ENCODE measurements at places on chromosomes 2 and 18.

- no peak overlapping the region for H3K4me3 ChIP-seq
- no peak overlapping the region for H3K27ac ChIP-seq
- no peaks in the 10 kb centered on the region for H3K27me3 ChIP-seq
- H3K4me1 ChIP-seq = no peaks in the 10 kb centered on the region
These were observed 258.3 kb upstream of the SOX11 start for GRCh38 chr2:5433855-5434254.

DNA sequence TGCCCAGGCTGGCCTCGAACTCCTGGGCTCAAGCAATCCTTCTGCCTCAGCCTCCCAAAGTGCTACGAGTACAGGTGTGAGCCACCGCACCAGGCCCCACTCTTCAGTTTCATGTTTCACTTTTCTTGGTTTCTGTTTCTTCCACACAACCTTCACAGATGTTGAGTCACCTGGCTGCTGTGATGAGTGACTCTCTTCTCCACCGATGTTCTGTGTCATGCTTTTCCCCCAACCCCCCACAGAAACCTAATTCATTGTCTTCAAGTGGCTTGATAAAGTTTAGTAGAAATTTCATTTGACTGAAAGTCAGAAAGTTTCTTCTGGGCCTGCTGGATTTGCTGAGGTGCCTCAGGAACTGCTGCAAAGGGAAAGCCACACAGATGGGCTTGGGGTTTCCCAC is 78.5 kb downstream of the SPHKAP start:
- H3K4me1 ChIP-seq = no peaks in the 10 kb centered on the region
- H3K4me3 ChIP-seq = no peak overlapping the region
- no peak overlapping the region for H3K27ac ChIP-seq
- no peak for DNase-seq

DNA sequence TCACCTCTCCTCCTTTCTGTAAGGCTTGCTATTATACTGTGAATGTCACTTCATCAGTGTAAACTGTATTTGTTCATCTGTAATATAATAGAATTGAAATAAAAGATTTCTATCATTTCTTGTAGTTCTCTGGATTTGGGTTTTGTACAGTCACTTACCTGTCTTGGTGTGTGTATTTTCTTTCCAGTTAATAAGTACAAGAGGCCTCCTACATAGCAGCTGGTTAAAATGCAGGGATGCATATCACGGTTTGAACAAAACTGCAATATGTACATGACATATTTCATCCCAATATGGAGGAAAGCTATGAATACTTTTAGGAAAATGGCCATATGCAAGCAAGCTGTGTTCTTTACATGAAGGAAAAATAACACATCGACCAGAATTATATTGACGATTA is 5.4 kb upstream of the STAT1 start:
- no peak overlapping the region for H3K27ac ChIP-seq
- H3K4me1 ChIP-seq = peaks cover 10% of the 10 kb centered on the region
- no peak for DNase-seq
- no peaks in the 10 kb centered on the region for H3K36me3 ChIP-seq

- no peak overlapping the region for H3K4me3 ChIP-seq
- no peaks in the 10 kb centered on the region for H3K36me3 ChIP-seq
- DNase-seq = no peak
- H3K4me1 ChIP-seq = no peaks in the 10 kb centered on the region
These were observed 21.1 kb upstream of the RALBP1 start for GRCh38 chr18:9454061-9454703.

- no peak overlapping the region for H3K27ac ChIP-seq
- H3K4me1 ChIP-seq = no peaks in the 10 kb centered on the region
- H3K4me3 ChIP-seq = no peak overlapping the region
These were observed 217.0 kb downstream of the C1D start for GRCh38 chr2:67845621-67846369.

DNA sequence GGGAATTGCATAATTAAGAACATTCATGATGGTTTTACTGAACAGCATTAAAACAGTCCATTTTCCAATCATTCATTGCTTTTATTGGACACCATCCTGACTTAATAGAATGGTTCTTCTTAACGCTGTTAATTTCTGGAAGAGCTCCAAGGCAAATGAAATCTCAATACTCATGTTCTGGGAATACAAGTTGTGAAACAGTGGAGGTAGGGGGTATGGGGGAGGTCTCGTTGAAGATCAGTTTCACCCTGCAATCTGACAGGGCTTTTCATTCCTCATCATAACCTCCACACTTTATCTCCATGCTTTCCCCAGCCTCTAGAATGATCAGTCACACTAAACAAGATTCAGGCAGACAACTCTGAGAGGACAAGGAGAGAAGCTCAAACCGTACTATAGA is 113.6 kb downstream of the ETAA1 start:
- H3K27ac ChIP-seq = no peak overlapping the region
- no peaks in the 10 kb centered on the region for H3K27me3 ChIP-seq
- no peaks in the 10 kb centered on the region for H3K36me3 ChIP-seq
- H3K4me3 ChIP-seq = no peak overlapping the region
- no peak for DNase-seq

GRCh38 chr18:40926679-40927078 is 1028.4 kb upstream of the PIK3C3 start:
- no peak overlapping the region for H3K27ac ChIP-seq
- H3K4me1 ChIP-seq = no peaks in the 10 kb centered on the region
- H3K4me3 ChIP-seq = no peak overlapping the region
- H3K27me3 ChIP-seq = no peaks in the 10 kb centered on the region

GRCh38 chr2:58428096-58429013 is 187.2 kb upstream of the FANCL start:
- peaks cover 36% of the 10 kb centered on the region for H3K27me3 ChIP-seq
- H3K4me3 ChIP-seq = peak overlapping the region; percentile 70
- peaks cover 14% of the 10 kb centered on the region for H3K4me1 ChIP-seq
- H3K27ac ChIP-seq = no peak overlapping the region

- DNase-seq = no peak
- no peak overlapping the region for H3K4me3 ChIP-seq
- no peaks in the 10 kb centered on the region for H3K27me3 ChIP-seq
- no peaks in the 10 kb centered on the region for H3K36me3 ChIP-seq
- H3K27ac ChIP-seq = no peak overlapping the region
These were observed 25.8 kb downstream of the PARD3B start for GRCh38 chr2:204571041-204571440.

DNA sequence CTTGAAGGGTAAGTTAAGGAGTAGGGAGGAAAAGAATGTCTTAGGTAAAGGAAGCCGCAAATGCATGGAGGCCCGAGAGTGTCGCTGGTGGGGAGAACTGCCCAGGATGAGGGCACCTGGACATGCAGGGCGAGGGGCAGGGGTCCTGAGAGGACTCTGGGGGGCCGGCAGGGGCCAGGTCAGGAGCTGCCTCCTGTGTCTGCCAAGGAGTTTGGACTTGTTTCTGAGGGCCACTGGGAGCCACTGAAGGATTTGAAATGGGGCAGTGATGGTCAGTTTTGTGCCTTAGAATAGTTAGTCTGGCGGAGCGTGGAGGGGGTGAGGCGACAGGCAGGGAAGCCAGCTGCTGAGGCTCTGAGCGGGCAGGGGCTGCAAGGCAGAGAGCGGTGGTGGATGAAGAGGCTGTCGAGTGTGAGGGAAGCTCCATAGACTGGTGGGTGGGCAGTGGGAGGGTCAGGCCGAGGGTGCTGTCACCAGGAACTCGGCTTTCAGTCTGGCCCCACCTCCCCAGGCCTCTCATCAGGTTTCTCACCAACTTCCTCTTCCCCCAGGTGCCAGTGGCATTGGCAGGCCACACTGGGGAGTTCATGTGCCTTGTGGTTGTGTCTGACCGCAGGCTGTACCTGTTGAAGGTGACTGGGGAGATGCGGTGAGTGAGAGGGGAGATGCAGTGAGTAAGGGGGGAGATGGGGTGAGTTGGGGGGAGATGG is 14.7 kb upstream of the SLC4A3 start:
- no peaks in the 10 kb centered on the region for H3K27me3 ChIP-seq
- DNase-seq = no peak
- peaks cover 12% of the 10 kb centered on the region for H3K4me1 ChIP-seq
- no peak overlapping the region for H3K27ac ChIP-seq
- H3K36me3 ChIP-seq = peaks cover 63% of the 10 kb centered on the region
- peak overlapping the region; percentile 29 for H3K4me3 ChIP-seq

DNA sequence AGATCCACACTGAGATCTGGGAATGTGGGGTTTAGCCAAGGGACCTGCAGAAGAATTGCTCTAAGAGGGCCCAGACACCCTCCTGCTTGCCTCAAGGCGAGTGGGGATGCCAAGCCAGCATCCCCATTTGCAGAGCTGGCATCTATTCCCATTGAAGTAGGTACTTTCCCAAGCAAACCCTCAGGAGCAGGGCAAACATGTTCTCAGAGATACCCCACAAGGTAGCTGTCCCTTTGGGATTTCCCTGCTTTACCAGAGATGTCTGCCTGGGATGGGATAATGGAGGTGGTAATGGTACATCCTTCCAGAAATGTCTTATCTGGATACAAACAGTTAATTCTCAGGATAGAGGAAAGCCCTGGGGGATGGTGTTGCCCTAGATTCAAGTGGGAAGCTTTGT is 51.2 kb downstream of the GYPC start:
- peaks cover 4% of the 10 kb centered on the region for H3K27me3 ChIP-seq
- H3K36me3 ChIP-seq = no peaks in the 10 kb centered on the region
- H3K4me3 ChIP-seq = no peak overlapping the region
- DNase-seq = no peak

DNA sequence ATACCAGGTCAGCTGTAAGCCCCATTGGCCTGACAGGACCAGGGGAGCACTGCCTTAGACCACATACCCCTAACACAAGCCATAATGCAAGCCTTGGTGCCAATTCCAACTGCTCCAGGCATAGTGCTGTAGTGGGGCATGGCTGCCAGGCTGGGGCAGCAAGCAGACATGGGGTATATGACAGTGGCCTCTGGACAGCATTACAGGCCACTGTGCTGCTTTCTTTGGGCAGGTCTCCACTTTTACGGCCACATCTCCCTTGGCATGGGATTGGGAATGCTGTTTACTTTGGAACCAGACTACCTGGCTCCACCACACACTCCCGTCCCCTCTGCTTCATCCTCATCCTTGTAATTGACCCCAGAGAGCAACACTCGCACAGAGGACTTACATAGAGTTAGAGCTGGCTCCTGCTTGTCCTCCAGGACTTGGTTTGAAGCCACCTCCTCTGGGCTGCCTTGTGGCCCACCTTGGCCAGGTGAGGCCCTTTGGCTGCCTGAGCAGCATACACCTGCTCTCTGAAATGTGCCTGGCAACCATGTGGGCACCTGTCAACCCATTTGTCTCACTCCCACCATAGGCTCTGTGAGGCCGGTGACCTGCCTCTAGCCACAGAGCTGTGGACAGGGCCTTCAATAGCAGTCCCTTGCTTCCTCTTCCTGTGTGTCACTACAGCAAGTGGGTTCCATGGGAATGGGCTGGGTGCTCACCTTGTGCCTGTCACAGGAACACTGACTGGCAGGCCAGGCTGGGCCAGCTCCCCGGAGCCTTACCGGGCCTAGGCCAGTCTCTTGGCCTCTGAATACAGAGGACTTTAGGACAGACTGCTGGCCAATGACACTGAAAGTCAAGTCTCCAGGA is 262.6 kb upstream of the HS6ST1 start:
- no peak for DNase-seq
- no peak overlapping the region for H3K4me3 ChIP-seq
- no peaks in the 10 kb centered on the region for H3K27me3 ChIP-seq
- H3K36me3 ChIP-seq = no peaks in the 10 kb centered on the region

GRCh38 chr2:219912491-219912921 is 285.1 kb downstream of the SLC4A3 start:
- no peak overlapping the region for H3K27ac ChIP-seq
- no peak overlapping the region for H3K4me3 ChIP-seq
- no peaks in the 10 kb centered on the region for H3K4me1 ChIP-seq

- no peaks in the 10 kb centered on the region for H3K4me1 ChIP-seq
- H3K36me3 ChIP-seq = no peaks in the 10 kb centered on the region
- H3K27ac ChIP-seq = no peak overlapping the region
- no peak overlapping the region for H3K4me3 ChIP-seq
These were observed 279.5 kb downstream of the NDUFA10 start for GRCh38 chr2:239745386-239746227.

- no peak overlapping the region for H3K4me3 ChIP-seq
- H3K36me3 ChIP-seq = no peaks in the 10 kb centered on the region
- no peak for DNase-seq
- H3K27me3 ChIP-seq = no peaks in the 10 kb centered on the region
- H3K27ac ChIP-seq = no peak overlapping the region
These were observed 119.9 kb downstream of the CTIF start for GRCh38 chr18:48658721-48659120.
